ENCODE measurements at places on chromosomes 3 and 15.
A peak's percentile ranks its signal among the peaks of the same experiment; 100 is the strongest.

DNA sequence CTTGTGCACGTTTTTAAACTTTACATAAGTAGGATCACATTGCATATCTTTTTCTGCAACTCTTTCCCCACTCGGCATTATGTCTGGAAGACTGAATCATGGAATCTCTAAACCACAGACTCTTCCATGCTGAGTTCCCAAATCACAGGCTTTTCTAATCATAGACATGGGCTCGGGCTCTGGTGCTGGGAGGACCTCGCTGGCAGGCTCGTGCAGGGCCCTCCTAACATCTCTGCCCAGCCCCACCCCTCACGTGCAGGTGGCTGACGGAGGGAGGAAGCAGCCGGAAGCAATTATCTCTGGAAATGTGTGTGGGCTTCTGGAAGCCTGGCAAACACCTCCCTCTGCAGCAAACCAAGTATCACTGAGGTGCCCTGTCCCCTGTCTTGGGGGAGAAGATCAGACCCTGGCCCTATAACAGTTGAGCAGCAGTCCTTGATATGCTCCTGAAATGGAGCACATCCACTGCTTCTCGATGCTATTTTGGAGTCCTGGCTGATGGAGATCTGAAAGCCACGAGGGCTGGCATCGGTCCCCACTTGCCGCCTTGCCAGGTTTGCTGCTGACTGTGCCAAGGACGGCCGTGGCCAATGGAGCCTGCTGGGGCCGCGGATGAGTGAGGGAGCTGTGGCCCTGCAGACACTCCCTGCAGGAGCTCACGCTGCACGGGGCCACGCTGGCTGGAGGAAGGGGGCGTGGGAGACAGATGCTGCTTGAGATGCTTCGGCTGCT, 4.4 kb upstream of the IQSEC1 start:
- DNase-seq = no peak

- no peak for DNase-seq
These were observed 8.0 kb upstream of the KBTBD8 start for GRCh38 chr3:66989860-66990696.

- DNase-seq = no peak
These were observed 153.5 kb downstream of the SV2B start for GRCh38 chr15:91253605-91254004.

- DNase-seq = no peak
These were observed 179.4 kb downstream of the RPLP1 start for GRCh38 chr15:69631978-69632377.

- peak; percentile 39 for DNase-seq
These were observed 20.8 kb downstream of the ARL14 start for GRCh38 chr3:160697637-160698380.

DNA sequence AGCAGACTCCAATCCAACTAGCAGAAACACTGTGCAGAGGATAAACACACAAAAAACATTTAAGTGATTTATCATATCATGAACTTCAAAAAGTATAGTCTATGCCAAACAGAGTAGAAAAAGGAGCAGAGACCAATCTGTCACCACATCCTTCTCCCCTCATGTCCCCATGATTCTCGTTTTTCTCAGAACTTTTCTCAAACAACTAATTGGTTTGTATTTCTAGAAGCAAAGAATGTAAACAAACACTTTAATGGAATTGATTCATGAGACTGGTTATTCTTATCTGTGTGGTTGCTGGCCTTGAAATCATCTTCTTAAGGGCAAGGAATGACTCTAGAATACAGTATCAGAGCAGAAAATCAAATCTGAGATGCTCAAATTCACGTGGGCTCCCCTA, 294.2 kb upstream of the THBS1 start:
- DNase-seq = no peak

- DNase-seq = no peak
These were observed 4.8 kb downstream of the VIPR1 start for GRCh38 chr3:42507252-42507651.

- DNase-seq = no peak
These were observed 317.5 kb upstream of the MCTP2 start for GRCh38 chr15:93913871-93914270.

GRCh38 chr15:23566071-23566554, 639 bp downstream of the MKRN3 start:
- DNase-seq = no peak

- DNase-seq = no peak
These were observed 211.3 kb downstream of the TIGIT start for GRCh38 chr3:114504941-114505628.

- no peak for DNase-seq
These were observed 12.2 kb downstream of the ALG1L2 start for GRCh38 chr3:130093741-130094391.

GRCh38 chr3:181851063-181851462, 139.3 kb downstream of the SOX2 start:
- DNase-seq = no peak

DNA sequence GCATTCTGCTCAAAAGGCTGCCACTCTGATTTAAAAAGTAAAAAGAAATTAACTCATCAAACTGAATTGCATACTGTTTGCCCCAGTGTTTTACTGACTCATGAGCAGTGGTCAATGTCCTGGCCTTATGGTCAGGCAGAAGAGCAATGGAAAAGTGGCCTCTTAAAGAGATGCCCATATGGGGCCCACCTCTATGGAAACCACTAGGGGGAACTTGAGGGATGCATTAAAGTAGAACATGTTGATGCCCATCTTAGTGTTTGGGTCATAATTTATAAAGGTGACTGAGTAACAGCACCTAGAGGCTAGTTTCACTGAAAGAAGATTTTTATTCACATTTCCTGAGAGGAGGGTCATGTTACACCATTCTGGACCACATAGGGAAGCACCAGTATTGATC, 66.5 kb upstream of the RNU6-1 start:
- DNase-seq = no peak

DNA sequence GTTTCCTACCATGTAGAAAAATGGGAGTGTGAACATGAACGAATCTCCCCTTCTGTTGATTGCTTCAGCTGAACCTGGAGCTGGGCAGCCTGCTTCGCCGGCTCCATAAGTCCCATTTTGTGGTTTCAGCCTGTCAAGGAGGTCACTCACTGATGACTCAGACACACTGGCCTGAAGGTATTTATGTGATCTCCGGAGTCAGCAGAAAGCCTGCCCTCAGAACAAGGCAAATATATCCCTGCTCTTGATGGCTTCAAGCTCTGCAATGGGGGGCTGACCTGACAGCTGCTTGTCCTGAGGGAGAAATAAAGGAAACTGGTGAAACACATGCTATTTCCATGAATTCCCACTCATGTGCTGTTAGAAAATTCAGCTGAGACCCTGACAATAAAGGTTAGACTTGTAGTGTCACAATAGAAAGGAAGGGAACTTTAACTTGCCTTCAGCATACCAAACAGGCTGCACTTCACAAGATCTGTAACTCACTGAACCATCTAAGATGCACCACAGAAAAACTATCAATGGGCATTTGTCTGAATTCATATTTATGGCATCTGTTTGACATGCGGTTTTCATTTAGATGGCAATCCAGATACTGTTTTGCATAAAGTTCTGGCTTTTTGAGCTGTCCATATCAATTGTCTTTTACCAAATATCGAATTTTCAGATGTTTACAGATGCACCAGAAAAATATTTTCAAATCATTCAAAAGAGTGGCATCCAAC, 282.0 kb upstream of the VEPH1 start:
- DNase-seq = no peak

DNA sequence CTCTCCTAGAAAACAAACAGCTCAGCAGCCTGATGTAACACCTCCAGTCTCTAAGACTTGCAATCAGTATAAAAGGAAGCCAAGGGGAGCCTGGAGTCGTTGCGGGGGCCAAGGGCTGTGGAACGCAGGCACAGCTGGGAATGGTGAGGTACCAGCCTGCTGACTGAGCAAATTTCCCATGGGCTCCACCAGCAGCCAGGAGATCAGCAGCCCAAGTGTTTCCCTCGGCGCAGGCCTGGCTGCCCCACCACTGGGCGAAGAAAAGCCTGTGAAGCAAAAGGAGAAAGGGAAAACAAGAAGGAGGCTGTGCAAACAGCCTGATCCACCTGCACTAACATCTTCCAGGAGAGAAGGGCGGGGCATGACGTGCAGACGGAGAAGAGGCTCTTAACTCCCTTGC, 155.3 kb downstream of the SHQ1 start:
- no peak for DNase-seq

GRCh38 chr3:15206662-15207576, 873 bp downstream of the CAPN7 start:
- DNase-seq = no peak

GRCh38 chr3:15528854-15529537, 7.5 kb upstream of the COLQ start:
- no peak for DNase-seq

DNA sequence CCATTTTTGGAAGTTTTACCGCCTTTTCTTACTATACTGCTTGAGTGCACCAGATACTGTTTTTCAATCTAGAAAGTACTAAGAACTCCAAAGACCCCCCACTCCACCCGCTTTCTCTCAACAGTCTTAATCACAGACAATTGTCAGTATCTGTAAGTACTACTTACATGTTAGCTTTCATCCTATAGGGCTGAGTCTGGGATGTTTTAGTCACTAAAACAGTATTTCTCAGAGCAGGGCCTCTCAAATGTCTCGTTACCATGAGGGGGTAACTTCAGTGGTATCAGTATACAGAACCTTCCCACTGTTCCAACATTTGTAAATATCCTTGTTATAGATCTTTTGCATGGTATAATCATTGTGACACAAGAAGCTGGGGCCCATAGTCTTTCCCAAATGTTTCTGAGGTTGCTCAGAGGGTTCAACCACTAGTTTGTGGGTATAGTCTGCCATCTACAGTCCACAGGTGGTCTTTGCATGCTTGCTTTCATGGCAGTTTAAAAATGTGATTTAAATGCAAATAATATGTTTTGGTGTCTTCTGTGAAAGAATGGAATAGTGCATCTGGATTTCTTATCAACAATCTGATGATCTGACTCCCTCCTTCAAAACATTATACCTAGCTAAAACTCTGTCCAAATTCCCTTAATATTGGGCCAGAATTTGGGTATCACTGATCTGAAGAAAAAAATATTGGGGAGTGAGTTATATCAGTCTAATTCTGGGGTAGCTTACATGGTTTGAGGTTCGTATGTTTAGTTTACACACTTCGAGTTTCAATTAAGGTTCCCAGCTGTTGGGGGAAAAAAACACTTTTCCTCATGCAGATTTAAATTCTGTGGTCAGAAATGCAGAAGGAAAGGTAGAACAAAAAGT, 18.0 kb upstream of the DNAJC13 start:
- DNase-seq = no peak

DNA sequence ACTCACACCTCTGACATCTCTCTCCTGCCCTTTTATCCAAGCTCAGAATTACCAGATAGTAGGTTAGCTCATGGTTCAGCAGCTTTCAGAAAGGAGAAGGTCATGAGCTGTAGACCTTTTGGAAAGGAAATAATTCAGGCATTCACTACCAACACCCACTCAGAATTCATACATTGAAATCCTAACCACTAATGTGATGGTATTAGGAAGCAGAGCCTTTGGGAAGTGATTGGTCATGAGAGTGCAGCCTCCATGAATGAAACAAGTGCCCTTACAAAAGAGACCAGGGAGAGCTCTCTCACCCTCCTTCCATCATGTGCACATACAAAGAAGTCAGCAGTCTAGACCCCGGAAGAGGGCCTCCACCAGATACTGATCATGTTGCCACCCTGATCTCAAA, 315.8 kb upstream of the CCDC54 start:
- no peak for DNase-seq

- no peak for DNase-seq
These were observed 76.4 kb downstream of the USF3 start for GRCh38 chr3:113620091-113620490.

DNA sequence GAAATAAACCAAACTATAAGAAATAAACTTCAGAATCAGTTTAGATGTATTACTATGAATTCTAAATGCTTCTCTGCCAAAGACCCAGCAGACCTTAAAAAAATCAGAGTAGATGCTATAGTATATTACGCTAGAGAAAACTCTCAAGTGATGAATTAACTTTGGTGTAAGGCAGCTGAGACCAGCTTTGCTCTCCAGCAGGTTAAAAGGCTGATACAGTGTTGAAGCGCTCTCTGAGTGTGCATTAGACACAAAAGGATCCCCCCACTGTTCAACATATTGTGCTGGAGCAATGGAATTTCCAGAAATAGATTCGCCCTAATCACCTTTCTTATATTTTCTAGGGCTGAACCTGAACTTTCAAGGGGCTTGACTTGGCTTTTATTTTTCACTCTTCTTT, 190.0 kb downstream of the EFHB start:
- DNase-seq = no peak

DNA sequence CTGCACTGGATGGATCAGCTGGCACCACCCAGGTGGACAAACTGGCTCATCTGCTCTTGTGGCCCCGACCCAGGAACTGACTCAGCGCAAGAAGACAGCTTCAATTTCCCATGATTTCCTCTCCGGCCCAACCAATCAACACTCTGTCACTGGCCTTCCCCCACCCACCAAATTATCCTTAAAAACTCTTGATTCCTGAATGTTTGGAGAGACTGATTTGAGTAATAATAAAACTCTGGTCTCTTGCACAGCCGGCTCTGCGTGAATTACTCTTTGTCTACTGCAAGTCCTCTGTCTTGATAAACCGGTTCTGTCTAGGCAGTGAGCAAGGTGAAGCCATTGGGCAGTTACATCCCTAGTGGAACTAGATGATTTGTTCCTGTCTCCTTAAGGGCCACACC, 16.1 kb downstream of the BDH1 start:
- DNase-seq = no peak

DNA sequence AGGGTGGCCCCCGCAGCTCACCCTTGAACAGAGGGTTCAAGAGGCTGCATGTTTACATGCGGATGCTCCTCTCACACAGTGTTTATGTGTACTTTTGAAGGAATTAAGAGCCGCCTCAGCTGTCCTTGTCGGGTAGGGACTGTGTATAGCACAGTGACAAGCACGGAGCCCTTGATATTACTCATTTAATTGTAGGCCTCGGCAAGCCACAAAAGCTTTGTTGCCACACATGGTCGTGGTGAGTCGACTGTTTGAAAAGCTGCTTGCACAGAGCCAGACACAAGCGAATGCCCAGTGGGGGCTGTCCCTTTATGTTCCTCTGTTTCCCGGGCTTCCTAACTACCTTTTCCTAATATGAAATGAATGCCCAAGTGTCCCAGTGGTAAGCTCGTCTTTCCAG, 4.5 kb downstream of the ESYT3 start:
- no peak for DNase-seq

- peak; percentile 66 for DNase-seq
These were observed 63.8 kb downstream of the ATP1B3 start for GRCh38 chr3:141940194-141940776.

DNA sequence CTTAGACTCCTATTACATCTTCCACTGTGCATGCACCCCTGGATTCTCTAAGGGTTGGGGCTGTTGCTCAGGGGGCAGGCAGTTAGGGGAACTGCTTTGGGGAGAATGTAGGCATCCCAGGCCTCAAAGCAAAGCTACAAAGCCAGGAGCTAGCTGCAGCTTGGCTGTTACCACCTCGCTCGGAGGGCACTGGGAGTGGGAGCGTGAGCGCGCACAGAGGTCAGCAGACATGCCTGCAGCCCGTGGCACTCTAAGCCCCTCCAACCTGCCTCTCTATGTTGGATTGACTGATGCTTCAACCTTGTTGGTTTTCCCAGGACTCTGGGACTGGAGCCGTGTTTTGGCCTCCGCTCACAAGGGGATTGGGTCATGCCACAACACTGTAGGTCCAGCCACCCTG, 69.8 kb downstream of the CPN2 start:
- DNase-seq = no peak

Data from SK-N-MC (cell line).